ENCODE measurements at places on chromosomes 2 and 18.

DNA sequence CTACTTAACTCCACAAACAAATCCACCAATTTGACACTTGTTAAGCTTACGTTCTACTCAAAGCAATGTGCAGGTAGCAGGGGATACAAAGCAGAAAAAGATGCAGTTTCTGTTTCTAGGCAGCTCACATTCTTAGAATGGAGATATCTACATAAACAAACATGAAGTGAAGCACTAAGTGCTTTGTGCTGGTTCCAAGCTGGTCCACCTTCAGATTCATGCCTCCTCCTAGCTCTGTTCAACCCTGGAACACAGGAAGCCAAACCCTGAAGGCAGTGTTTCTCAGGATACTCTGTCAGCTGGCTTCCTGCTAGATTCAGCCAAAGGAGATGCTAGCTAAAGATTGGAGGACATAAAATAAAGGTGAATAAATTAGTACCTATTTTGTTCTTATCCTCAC lies 55.3 kb upstream of the NOL4 start:
- no peak for DNase-seq

DNA sequence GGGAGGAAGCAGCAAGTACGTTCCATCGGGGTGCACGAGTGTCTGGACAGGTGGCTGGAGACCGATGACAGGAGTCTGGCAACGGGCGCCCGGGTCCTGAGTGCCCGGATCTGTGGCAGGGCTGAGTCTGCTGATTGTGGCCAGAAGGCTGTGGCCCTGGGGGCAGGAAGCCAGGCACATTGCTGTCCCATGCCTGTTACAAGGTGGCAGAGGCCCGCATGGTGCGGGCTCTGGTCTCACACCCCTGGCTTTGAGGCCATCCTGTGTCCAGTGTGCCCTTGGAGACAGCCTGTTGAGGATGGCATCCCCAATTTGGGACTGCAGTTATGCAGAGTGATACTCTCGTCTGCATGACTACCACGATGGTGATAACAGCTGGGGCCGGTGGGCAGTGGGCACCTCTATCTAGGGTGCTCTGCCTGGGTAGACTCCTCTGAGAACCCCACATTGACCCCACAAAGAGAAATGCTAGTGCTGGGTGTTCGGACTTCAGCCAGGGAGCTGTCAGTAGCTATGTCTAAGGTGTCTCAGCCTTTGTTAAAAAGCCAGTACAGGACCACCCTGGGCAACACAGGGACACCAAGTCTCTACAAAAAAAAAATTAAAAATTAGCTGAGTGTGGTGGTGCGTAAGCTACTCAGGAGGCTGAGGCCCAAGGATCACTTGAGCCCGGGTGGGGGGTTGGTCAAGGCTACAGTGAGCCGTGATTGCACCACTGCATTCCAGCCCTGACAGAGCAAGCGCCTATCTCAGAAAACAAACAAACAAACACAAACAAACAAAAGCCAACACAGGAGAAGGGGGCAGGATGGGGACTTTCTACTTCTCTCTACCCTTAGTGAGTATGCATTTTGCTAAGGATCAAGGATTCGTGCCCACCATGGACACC lies 88.3 kb downstream of the RHOB start:
- DNase-seq: no peak

DNA sequence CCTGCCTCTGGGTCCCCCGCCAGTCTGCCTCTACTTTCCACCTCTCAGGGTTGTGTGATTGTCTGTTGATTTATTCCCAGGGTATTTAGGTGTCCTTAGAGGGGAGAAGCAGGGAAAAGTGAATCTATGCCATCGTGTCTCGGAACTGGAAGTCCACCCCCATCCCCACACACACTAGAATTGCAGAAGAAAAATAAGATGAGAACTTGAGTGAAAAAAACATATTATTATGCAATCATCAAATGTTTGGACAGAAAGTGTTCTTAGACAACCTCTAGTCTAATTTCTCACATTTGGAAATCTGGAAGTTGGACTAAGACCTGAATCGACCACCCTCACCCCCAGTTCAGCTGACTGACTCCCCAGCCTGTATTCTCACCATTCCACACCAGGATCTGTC lies 14.1 kb upstream of the CASP8 start:
- DNase-seq: no peak

- DNase-seq: no peak
These were observed 16.6 kb downstream of the THUMPD2 start for GRCh38 chr2:39762448-39762847.

- no peak for DNase-seq
These were observed 132.8 kb downstream of the ACOXL start for GRCh38 chr2:110865188-110865587.

DNA sequence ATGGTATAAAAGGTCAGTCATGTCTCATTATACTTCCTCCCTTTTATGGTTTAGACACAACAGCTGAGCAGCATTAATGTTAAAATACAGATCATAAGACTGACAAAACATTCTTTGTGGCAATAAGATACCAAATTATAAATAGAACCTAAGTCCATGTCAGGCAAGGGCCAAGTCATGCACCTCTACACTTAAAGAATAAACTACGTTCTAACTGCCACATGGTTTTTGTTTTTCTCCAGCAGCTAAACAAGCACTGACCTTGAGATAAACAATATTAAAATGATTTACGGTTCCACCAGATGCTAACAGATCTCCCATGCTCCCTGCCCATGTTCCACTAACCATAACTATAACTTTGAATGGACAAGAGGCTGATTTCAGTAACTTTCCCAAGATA lies 368.6 kb upstream of the TFPI start:
- no peak for DNase-seq

- no peak for DNase-seq
These were observed 10.8 kb downstream of the RNU4ATAC start for GRCh38 chr2:121541495-121541894.

DNA sequence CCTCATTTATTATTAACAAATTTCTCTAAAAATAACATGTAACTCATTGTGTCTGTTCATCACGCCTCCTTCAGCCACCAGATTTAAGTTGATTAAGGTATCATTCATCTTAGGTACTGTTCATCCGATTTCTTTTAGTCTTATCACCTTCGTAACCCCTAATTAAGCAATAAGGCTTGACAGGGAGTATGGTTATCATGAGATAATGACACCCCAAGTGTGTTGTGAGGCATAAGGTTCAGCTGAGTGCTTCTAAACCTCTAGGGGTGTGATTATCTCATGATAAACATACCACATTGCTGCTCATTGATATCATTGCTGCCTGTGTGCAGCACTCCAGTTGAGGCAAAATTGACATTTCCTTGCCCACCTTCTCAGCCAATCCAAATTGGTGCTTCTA lies 158.9 kb upstream of the BOD1L2 start:
- no peak for DNase-seq

GRCh38 chr18:11719621-11720020 lies 30.6 kb downstream of the GNAL start:
- DNase-seq: no peak

DNA sequence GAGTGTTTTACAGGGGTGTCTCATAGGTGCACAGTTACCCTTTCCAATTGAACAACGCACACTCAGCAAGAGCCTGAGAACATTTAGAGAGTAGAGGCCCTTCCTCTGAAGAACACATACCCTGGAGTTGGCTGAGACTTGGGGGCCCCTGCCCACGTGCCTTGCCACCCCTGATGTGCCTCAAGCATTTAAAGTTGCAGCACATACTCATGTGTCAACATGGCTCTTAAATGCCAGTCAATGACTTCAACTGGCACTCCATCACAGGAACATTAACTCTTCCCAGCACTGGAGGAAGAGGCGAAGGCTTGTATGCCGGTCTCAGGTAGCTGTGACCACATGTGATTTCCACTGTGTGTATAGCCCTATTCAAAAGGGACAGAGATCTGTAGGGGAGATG lies 57.4 kb downstream of the SPRED2 start:
- DNase-seq: no peak

DNA sequence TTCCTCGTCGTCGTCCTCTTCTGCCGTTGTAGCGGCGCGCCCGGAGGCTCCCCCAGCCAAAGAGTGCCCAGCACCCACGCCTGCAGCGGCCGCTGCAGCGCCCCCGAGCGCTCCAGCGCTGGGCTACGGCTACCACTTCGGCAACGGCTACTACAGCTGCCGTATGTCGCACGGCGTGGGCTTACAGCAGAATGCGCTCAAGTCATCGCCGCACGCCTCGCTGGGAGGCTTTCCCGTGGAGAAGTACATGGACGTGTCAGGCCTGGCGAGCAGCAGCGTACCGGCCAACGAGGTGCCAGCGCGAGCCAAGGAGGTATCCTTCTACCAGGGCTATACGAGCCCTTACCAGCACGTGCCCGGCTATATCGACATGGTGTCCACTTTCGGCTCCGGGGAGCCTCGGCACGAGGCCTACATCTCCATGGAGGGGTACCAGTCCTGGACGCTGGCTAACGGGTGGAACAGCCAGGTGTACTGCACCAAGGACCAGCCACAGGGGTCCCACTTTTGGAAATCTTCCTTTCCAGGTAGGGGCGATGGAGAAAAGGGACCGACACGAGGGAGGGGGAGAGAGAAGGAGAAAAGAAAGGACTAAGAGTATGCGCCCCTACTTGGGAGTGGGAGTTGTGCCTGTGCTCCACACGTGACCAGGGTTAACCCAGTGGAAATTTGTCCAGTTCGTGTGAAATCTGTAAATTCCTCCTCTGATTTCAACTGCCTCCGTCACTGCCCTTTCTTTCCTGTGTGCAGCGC lies 800 bp downstream of the HOXD13 start:
- DNase-seq: no peak

GRCh38 chr2:156472686-156473085 lies 36.5 kb downstream of the GPD2 start:
- no peak for DNase-seq

DNA sequence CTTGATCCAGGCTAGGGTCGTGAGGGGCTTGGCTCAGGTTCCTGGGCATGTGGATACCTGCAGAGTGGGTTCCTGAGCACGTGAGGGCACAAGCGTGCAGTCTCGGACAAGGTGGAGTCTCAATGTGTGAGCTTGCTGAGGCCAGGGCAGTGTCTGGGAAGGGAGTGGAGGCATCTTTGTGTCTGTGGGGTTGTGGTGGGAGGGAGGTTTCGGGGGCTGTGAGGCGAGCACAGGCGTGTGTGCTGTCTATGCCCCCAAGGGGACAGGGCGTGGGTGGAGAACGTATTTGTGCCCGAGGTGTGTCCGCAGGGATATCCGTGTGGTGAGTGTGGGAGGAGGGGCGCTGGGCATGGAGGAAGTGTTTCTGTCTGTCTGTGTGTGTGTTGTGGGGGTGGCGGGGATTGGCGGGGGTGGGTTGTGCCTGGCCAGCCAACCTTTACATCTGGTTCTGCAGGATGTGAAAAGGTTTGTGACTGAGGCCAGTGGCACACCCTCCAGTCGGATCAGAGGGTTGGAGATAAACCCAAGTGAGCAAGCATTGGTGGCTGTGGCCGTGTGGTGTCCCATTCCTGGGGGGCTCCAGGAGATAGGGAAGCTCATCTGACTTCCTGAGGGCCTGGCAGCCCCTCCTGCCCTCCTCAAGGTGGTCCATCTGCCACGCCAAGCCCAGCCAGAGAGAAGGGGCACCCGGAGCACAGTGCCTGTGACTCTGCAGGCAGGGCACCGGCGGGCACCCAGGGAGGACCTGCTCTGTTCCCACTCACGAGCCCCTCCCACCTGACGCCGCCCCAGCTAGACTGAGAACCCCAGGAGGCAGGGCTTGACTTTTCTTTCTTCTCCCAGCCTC lies 57.1 kb downstream of the ZFP36L2 start:
- no peak for DNase-seq

DNA sequence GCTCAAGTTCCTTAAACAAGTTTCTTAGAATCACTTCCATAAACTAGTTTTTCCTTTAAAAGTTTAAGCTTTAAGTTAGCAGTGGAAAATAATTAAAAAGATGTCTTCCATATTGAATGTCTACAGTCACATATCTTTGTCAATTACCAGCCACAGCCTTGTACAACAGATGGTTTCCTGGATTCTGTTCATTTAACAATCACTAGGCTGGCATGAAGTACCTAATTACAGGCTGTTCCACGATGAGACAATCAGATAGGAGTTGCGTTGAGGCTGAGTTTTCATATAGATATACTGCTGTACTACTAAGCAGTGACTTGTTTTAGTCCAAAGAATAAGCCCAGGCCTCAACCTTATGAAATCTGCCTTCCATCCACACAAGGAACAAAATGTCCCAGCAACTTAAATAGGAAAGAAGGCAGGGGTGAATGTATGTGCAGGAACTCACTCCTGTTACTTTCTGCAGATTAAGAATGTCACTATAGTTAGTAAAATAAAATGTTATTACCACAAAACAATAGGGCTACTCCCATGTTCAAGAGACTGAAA lies 131.0 kb downstream of the ZAP70 start:
- no peak for DNase-seq

- no peak for DNase-seq
These were observed 29.4 kb downstream of the KIF1A start for GRCh38 chr2:240790370-240791220.

DNA sequence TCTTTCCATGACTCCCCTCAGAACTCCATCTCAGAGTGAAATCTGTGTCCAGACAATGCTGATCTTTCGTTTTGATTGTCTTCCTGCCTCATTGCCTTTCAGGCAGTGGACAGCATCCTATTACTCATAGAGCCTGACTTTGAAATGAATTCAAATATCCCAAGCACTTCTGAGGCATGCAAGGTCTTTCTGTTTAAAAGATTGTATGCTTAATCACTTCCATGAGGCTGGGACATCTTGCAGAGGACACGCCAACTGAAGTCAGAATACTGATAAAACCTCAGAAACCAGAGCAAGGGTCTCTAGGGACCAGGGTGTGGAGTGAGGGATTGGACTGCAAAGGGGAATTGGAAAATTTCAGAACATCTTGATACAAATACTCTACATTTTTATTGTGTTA lies 836.5 kb upstream of the ID2 start:
- no peak for DNase-seq

GRCh38 chr2:207258263-207258991 lies 92.7 kb upstream of the KLF7 start:
- DNase-seq: no peak

GRCh38 chr18:68769461-68769860 lies 28.4 kb upstream of the CCDC102B start:
- no peak for DNase-seq

- peak; percentile 49 for DNase-seq
These were observed 23.6 kb downstream of the FZD5 start for GRCh38 chr2:207746131-207746530.

DNA sequence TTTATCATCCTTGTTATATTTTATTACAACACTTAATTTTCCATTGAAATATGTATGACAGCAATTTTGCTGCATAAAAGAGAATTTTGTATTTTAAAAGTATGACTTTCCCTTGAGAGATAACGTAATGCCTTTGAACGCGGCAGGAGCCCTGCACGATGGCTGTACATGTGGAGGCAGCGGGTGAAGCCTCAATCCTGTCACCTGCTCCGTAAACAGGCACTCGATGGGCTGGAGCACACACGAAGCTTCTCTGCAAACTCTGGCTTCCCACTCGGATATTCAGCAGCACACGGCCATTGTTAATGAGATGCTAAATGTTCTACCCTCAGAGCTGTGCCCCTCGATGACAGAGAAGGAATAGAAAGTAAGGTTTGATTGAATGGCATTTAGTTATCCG lies 184.4 kb downstream of the RTP5 start:
- no peak for DNase-seq

DNA sequence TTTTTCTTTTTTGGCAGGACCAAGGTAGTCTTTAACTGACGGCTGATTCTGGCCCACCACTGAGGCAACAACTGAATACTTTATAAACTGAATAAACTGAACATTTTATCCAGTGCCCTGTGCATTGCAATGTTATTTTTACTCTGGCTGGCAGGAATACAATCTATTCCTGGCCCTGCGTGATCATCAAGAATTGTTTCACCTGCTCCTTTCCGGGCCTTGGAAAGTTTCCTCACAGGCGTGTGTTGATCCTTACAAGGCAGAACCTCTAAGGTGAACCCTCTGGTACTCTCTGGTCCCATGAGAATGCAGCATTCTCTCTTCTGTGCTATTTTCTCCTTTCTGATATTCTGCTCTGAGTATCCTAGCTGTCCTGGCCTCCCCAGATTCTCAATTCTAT lies 113.7 kb upstream of the KLHL29 start:
- no peak for DNase-seq

Data from NCI-H748 treated with DMSO at 0.1 percent for 48 hours (cell line).